ENCODE measurements at places on chromosomes 13 and 19.

DNA sequence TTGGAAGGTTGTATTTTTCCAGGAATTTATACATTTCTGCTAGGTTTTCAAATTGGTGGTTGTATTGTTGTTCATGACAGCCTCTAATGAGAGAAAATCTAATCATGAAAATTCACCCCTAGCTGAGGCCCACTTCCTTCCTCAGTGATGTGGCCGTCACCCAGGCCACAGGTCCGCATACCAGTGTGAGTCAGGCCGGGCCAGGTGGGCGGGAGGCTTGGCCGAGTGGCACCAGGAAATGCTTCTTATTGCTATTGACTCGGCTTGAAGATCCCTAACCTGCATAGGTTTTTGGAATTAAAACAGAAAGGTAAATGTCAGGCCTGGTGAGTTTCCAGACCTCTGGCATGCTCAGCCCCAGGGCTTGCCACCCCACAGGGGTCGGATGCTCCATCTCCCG lies 88.7 kb downstream of the SCGB2B2 start:
- no peak for DNase-seq

DNA sequence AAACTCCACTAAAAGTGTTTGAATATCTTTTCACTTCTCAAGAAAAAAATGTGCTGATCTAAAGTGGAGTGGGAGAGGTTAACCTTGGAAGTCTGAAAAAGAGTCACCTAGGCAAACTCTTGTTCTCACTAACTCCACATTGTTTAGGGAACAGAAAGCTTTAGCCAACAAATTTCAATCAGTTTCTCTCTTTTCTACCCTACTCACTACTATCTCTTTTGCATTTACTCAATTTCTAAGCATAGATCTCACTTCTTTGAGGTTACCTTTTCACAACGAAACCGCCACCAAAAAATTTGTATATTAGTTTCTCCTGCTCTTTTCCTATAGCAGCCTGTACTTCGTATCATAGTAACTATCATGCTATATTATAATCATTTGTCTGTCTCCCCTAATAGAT lies 6.3 kb downstream of the NHLRC3 start:
- no peak for DNase-seq

- DNase-seq, result no peak
These were observed 33.0 kb downstream of the DPRX start for GRCh38 chr19:53664760-53665159.

DNA sequence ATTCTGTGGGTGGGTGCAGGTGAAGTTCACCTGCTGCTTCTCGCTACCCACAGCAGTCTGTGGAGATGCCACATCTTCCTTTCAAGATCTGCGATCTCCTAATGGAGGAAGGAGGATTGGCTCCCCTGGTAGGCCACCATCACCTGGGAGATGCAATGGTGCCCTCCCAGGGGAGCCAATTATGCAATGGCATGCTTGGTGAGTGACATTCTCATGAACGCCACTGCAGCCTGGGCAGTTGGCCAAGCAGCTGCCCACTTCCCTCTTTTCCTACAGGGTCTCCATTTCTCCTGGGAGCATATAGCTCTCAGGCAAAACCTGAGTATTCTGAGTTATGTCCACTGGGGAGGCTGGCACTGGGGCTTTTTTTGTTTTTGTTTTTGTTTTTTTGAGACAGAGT lies 83.5 kb upstream of the KCTD15 start:
- DNase-seq, result no peak

DNA sequence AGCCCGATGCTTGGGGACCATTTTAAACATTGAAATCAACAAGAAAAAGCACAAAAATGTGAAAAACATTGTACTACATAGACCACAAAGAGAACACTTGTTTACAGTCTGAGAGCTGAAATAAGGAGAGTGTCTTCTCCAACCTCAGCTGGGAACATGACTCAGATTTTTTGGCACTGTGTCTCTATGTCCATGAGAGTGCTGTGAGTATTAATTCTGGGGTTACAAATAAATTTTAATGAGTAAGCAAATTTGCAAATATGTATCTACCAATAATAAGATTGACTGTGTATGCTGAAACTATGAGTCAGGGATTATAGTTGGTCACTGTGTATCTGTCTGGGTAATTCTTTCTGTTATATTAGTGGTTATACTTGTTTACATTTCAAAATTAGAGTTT lies 174.0 kb downstream of the DCT start:
- DNase-seq, result no peak

DNA sequence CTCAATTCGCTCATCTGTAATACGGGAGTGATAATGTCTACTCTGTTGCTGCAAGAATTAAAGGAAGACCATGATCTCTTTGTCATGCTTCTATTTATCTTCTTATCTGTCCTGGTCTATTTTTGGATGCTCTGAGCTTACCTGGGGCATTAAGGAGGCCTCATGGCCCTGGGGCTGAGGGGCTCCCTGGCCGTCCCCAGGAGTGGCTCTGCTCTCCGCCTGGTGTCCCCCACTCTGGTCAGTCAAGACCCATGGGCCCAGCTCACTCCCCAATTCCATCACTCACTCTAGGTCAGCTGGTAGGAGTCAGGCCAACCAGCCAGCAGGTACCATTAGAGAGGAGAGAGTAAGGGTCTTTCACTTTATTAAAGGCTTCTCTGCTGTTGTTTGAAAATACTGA lies 1.1 kb upstream of the CHST8 start:
- DNase-seq, result no peak

DNA sequence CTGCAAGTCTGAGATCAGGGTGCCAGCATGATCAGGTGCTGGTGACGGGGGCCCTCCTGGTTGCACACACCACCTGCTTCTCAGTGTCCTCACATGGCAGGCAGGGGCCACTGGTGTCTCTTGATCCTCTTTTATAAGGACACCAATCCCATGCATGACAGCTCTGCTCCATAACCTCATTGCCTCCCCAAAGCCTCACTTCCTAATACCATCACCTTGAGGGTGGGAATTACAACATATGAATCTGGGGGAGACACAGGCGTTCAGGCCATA lies 15.0 kb upstream of the MIER2 start:
- no peak for DNase-seq

- no peak for DNase-seq
These were observed 320.1 kb downstream of the ZNF536 start for GRCh38 chr19:30692181-30692811.

DNA sequence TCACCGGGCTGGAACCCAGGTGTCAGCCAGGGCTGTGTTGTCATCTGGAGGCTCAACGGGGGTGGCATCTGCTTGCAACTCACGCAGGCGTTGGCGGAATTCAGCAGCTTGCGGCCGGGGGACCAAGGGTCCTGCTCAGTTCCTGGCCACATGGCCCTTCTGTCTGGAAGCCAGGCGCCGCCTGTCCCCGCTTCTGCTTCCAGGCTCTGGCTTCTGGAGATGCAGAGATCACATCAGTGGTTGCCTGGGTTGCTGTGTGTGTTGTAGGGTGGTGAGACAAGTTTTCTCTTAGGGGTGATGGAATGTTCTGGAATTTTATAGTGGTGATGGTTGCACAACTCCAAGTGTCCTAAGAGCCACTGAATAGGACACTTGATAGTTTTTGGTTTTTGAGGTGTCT lies 5.0 kb downstream of the ADAT3 start:
- DNase-seq, result no peak

- no peak for DNase-seq
These were observed 2860.6 kb upstream of the PCDH20 start for GRCh38 chr13:64276232-64276631.

- DNase-seq, result peak; percentile 5
These were observed 406.2 kb downstream of the SUCLA2 start for GRCh38 chr13:47594833-47595232.

- peak; percentile 54 for DNase-seq
These were observed 547 bp downstream of the KCNN1 start for GRCh38 chr19:17967257-17968051.

DNA sequence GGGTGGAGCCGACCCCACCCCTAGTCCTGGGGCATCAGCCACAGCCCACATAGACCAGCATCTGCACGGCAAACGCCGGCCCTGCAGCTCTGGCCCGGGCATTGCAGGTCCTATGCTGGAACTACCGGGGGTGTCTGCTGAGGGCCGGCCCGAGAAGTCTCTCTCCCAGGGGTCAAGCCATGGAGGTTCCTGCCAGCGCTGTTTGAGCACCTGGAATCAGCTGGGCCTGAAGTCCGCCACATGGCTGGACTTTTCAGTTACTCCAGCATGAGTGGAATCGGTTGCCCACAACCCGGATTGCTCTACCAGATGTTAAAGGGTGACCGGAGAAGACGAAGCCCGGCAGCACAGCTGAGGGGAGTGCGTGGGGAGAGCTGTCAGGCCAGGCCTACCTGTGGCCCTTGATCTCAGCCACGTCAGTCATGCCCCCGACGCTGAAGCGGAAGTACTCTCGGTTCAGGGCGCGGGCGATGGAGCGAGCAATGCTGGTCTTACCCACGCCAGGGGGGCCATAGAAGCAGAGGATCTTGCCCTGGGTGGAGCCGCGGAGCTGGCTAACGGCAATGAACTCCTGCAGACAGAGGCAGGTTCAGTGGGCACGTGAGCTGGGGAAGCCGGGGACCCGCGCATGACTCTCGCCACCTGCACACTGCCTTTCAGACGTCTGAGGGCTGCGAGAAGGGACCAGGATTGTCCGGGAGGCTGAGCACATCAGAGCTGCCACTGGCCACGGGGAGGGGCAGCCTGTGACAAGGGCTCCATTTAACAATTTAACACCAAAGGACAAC lies 8.7 kb downstream of the RPL36 start:
- DNase-seq, result no peak

DNA sequence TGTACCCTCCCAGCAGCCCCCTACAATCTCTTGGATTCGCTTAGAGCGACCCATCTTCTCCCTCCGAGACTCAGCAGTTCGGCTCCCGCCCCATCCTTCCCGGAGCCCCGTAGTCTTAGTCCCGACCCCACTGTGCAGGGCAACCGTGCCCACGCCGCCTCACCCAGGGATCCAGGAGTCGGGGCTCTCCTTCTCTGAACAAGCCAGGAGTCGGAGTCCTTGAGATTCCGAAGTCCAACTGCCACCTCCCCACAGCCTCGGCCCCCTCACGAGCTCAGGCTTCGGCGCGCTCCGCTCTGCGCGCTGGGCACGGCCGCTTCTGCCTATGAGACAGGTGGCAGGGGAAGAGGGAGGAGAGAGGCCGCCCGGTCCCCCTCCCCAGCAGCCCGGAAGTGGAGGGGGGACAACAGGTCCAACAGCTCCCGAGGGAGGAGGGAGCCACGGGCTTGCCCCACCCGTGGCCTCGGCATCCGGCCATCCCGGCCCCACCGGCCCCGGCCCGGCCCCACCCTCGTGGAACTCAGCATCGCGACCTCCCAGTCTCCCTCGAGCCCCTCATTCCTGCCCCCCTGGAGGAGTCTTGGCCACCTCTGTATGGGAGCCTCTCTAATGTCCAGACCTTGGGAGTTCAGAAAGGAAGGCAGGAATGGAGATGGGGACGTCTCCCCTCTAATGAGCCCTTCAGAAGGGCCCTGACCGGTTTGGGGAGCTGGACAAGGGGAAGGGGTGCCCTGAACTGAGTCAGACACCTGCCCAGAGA lies at the start of gene PHLDB3:
Gene PHLDB3, minus strand, starts transcription at position 321 of the 760 bp plus-strand sequence. CDS start 628 bp downstream, outside the sequence.
- peak; percentile 56 for DNase-seq

DNA sequence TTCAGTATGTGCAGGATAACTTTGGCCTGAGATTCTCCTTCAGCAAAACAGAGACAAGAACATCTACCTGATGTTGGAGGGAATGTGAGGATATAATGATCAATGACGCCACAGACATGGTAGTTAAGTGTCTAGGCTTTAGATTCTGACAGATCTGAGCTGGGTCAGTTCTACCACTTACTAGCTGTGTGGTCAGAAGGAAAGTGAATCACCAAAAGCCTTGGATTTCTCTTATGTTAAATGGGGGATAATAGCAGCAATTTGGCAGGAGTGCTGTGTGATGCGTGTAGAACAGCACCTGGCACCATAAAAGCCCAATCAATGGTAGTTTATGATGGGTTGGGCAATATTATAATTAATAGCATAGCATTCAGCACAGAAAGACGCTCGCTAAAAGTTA lies 41.7 kb downstream of the RXFP2 start:
- DNase-seq, result no peak

DNA sequence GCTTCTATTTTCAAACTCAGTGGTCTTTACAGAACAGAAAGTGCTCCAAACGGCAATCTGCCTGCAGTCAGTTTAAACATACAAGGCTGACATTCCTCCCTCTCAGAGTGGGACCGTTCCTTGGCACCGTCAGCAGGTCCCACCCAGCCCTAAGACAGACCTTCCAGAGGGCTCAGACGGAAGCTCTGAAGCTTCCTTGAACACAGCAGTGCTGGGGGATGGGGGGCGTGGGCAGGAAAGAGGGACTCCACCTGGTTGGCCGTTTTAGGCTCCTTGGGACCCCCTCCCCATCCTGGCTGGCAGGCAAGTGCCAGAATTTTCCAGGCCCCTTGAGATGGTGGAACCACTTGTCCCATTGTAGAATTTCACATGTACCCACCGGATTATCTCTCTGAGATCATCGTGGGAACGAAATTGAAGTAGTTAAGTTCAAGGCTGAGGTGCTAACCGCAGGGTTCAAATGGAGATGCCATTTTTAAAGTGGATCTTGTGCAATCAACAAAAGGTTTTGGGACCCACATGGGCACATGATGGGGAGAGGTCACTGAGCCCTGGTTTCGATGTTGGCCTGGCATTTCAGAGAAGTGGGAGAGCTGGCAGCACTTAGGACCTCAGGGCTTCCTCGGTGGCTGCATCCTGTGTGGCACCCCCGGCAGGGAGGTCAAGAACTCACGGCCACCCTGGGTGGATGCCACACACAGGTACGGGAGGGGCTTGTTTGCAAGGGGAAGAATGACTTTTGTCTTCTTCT lies 46.2 kb downstream of the KLF2 start:
- no peak for DNase-seq

DNA sequence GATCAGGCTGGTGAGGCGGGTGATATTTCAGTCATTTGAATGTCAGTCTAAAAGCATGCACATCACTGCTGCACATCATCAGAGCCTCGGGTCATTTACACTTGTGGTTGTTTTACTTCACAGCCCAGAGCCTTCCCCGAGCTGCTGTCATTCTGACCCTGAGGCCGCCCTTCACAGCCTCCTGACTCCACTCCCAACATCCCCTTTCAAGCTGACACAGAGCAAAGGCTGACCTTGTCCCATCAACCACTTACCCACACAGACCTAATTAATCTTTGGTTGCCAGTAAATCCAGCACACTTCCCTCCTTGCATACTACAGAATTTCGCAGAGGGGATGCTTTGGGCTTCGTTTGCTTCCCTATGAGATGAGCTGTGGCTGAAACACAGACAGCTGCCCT lies 528.1 kb downstream of the DIAPH3 start:
- DNase-seq, result no peak

DNA sequence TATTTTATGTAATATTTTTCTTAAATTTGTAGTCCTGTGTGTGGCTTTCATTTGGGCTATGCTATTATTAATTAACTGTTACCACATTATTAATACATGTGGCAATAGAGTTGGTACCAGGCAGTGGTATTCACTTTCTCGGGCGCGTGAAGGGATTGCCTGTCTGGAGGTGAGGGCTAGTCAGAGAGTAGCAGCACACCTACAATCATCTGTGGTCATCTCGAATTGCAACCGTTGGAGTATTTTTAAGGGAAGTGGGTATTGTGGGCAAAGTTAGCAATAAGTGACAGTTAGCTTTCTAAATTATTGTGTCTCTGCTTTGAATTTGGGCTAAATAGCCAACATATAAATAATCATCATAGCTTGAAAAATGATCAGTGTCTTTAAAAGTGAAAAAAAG lies 20.0 kb upstream of the GPR18 start:
- no peak for DNase-seq

Data from NCI-H524 (cell line).